RWPE1 (cell line): ENCODE measurements at places on chromosomes 1 and 21.

- DNase-seq, result peak; percentile 97
Observed at GRCh38 chr1:42816585-42817439, at the start of the genes ERMAP and SVBP. ERMAP (plus strand) TSS chr1:42817122; CDS start chr1:42830449, 13,327 bp downstream. SVBP (minus strand) TSS chr1:42817397; CDS start chr1:42816544, 853 bp downstream.

DNA sequence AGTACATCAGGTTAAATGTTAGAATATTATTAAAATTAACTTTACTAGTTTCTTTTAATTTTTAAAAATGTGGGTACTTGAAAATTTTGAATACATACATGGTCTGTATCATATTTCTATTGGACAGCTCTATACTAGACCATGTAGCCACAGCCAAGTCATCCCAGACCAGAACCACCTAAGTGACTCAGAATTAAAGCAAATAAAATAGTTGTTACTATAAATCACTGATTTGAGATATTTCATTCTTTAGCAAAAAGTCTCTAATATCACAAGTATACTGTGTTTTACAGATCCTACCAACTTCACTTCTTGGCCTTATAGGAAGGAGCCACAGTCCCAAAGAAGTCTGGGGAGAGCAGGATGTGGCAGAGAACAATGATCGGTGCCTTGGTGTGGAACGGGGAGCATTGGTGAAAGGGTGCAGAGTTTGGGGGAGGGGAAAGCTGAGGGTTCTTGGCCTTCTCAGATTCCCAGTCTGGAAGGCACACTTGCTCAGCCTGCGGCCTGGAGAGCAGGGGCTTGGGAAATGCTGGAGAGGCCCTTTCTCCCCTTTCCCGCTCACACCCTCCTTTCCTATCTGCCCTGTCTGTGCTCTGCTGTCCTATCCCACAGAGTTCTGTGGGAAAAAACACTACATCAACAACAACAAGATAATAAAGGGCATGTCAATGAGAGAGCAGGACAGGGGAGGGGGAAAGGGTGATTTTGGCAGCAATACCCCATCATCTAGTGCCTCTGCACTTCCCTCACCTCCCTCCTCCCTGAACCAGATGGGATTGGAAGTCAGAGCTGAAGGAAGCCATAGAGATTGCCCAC lies 122.1 kb downstream of the NGF start:
- DNase-seq, result no peak

DNA sequence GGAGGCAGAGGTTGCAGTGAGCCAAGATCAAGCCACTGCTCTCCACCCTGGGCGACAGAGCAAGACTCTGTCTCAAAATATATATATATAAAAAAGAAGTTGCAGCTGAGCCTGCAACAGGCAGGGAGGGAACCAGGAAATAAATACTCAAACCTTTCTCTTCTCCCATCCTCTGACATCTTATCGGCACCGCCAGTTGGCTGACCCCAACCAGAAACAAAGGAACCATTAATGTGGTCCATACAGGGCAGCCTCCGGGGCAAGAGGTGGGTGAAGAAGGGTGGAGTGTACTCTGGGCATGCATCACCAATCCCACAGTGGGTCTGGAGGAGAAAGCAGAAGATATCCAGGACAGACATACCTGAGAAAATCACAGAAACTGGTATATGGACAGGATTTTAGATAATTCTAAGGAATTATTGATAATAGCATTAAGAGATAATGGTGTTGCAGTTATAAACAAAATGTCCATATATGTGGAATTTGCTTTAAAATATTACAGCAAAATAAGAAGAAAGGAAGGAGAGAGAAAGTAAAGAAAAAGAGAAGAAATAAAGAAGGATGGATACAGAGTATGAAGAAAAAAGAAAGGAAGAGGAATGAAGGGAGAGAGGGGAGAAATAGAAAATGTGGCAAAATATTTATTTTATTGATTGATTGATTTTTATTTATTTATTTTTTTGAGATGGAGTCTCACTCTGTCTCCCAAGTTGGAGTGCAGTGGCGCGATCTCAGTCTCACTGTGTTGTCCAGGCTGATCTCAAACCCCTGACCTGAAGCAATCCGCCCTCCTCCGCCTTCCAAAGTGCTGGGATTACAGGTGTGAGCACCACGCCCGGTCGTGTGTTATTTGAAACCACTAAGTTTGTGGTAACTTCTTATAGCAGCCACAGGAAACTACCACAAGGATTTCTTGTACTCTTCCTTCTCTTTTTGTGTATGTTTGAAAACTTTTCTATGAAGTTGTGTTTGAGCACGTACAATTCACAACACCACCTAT lies 4.1 kb upstream of the PTAFR start:
- no peak for DNase-seq

DNA sequence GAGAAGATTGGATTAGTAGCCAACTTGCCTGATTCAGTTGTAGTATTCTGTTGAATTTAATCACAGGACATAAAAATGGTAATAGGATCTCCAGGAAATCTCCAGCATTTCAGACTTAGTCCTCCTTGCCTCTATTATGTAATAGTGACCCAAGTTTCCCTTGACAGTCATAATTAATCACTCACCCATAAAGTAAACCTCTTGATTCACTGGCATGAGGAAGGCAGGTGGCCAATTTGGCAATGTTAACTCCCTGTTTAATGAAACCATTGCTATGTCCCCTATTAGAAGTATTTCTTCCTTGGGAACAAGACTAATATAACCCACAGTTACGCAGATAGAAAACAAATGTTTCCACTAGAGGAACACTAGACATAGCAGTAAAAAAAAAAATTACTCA lies 604.8 kb upstream of the CXADR start:
- DNase-seq, result no peak

DNA sequence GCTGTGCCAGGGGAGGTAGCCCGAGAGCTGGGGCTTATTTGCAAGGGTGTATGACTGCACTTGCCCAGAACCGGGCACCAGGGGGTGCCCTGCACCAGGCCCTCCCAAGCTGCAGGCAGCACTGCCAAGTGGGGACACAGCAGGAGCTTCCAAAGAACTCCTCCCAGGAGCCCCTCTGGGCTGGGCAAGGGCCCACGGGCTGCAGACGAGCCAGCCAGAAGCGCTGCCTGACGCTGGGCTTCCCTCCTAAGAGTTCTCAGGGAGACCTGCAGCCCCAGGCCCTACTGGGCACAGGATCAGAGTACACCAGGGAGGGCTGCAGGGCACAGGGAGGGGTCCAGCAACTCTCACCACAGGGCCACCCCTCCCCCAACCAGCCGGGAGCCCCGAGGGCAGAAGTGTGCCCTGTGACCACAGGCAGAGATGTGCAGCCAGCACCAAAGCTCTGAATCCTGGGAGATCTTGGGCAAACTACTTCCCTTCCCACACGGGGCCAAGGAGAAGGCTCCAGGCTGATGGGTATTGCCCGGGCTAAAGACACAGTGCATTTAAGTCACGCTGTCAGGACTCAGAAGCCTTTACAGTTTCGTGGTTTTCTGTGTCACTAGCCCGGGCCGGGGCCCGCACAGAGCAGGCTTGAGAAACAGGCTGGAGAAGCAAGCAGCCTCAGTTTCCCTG lies 63.4 kb downstream of the KCNAB2 start:
- DNase-seq, result peak; percentile 75
